Stimulated activated CD4-positive, alpha-beta T cell treated with anti-CD3 and anti-CD28 coated beads, TNF-alpha, amount 100 ng/mL, for 48 hours (primary cell): ENCODE measurements at places on chromosomes 4 and X.
A peak's percentile ranks its signal among the peaks of the same experiment; 100 is the strongest.

GRCh38 chr4:55159851-55160250 is 34.5 kb upstream of the KDR start:
- no peak for DNase-seq

DNA sequence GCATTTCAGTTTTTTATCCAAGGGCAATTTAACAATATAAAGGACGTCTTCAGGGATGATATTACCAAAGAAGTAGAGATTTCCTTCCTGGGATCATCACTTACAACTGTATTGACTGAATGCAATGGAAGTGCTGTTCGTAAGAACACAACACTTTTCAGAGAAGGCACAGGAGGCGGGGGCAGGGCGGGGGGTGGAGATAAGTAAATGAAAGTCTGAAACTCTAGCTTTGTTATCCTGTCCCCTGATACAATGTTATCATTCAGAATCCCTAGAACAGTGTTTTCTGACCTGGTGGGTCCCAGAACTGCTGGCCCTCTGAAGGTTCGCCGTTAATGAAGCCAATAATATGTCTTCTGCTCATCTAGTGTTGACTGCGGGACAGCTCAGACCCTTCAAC is 124.6 kb downstream of the NSUN7 start:
- no peak for DNase-seq

DNA sequence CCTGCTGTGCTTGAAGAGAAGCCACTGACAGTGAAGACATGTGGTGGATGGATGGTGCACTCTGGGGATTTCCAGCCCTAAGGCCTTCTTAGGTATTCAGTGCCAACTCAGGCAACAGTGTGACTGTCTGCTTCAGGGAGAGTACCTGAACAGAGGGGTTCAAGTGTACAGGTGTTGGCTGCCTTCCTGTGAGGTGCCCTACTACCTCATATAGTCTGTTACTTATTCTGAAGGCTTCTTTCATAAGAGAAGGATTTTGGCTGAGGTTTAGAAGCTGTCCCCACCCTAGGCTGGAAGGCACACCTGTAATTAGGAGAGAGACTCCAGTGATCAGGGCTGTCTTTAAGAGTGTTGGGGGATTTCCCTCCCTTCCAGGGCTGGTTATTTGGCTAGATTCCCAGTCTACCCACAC is 1.8 kb downstream of the FTHL17 start:
- DNase-seq: no peak

- peak; percentile 5 for DNase-seq
Measured at GRCh38 chrX:30831082-30831481, 58.0 kb downstream of the TAB3 start.

GRCh38 chr4:138181287-138181686 is 60.9 kb downstream of the SLC7A11 start:
- DNase-seq: no peak

GRCh38 chr4:103329642-103330041 is 131.5 kb upstream of the CENPE start:
- no peak for DNase-seq

DNA sequence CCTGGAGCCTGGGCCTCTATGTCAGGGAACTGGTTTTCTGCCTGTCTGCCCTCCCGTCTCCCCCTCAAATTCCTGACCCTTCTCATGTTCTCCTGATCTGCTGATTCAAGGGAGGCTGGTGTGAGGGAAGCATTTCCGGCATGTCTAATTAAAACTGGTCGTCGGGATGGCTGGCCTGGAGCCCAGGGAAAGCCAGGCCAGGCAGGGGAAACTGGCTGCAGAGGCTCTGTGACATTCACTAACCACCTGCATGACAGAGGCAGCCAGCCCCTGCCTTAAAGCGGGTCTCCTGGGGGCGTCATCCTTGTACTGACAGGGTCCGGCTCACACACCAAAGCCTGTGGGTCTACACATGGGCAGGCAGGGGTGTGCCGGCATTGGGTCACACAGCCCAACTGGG is 35.2 kb downstream of the ABLIM2 start:
- no peak for DNase-seq

DNA sequence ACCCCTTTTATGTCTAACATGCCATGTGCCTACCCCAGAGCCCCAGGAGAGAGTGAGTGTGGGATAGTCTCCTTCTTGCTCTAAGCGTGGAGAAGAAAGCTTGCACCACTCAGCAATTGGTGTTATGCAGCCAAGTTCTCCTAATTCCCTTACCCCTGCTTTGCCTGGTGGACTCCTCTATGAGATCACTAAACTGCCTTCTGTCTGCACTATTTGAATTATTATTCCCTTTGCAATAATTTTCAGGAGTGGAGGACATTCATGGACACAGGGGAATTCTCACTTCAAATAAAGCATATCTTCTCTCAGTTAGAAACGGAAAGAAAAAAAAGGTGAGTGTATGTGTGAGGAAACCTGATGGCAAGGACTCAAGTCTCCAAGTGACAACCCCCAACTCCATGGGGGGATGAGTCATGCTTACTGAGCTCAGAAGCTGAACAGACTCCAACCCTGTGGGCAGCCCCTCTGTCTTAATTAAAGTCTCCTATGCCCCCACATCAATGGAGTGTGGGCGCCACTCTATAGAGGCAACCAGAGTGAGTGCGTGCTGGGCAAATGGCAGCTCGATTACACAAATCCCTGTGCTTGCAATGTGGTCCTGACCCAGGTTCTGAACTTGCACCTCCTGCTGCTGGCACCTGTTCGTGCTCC is 381.9 kb downstream of the RAB28 start:
- DNase-seq: no peak

DNA sequence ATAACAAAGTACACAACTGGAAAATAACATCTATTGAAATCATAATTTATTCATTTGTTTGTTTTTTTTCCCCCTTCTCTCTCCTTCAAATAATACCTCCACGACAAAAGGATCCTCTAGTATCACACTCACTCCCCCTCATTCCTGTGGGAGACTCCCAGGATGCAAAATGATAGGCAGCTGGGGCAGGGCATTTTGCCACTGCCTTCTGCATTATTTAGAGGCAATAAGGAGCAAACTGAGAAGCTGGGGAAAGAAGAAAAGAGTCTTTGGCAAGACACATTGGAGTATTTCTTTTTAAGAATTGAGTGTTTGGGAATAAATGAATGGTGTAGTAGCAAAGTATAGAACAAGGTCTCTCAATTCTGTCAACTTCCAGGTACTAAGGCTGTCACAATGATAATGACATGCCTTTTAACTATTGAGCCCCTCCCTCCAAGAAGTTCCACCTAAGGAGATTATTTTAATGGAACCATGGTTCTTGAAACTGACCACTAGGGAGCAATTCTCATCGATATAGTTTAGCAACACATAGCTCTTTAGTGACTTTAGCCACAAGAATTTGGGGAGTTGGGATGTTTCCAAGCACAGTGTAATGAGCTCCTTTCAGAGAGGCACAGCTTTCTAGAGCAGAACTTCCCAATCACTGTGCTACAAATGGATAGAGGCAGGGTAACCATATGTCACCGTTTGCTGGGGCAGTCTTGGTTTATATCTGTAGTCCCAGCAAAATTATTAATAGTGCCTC is 303.3 kb downstream of the FRMPD4 start:
- DNase-seq: no peak

DNA sequence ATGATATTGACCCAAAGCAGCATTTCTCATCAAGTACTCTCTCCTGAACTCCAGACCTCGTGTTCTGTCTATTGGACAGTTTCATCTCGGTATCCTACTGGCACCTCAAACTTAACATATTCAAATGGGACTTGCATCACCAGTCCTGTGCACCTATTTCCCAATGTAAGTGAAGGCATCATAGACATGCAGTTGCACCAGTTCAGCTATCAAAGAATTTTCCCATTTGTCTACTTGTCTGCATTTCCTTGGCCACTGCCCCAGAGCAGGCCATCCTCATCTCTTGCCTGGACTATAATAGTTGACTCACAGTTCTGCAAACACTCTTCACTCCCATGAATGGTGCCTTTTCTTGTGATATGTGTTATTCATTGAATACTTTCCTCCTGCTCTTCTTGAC is 11.3 kb upstream of the LIMCH1 start:
- no peak for DNase-seq

- no peak for DNase-seq
Measured at GRCh38 chr4:169791062-169791461, 33.3 kb upstream of the HPF1 start.

- DNase-seq: no peak
Measured at GRCh38 chr4:44421330-44422065, 27.1 kb downstream of the KCTD8 start.

DNA sequence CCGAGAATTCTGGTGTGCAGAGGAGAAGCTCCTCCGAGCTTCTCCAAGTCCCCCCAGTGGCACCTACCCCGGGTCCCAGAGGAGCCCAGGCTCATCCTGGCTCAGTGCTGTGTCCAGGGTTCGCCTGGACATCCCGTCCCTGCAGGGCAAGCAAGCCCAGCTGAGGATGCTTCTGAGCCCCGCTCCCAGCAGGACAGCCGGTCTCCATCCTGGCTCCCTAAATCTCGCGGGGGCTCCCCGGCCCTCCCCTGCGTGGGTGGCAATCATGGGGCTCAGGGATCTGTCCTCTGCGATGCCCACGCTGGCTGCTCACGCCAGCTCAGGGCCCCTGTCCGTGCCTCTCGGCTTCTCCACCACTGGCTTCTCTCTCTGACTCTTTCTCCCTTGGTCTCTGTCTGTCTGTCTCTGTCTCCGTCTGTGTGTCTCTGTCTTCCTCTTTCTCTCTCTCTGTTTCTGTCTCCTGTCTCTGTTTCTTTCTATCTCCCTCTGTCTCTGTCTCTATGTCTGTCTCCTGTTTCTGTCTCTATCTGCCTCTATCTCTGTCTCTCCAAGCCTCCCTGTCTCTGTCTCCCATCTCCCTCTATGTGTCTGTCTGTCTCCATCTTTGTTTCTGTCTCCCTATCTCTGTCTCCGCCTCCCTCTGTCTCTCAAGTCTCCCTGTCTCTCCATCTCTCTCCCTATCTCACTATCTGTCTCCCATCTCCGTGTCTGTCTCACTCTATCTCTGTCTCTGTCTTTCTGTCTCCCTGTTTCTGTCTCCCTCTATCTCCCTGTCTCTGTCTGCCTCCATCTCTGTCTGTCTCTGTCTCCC is 27.8 kb upstream of the SLC25A6 start:
- DNase-seq: no peak

DNA sequence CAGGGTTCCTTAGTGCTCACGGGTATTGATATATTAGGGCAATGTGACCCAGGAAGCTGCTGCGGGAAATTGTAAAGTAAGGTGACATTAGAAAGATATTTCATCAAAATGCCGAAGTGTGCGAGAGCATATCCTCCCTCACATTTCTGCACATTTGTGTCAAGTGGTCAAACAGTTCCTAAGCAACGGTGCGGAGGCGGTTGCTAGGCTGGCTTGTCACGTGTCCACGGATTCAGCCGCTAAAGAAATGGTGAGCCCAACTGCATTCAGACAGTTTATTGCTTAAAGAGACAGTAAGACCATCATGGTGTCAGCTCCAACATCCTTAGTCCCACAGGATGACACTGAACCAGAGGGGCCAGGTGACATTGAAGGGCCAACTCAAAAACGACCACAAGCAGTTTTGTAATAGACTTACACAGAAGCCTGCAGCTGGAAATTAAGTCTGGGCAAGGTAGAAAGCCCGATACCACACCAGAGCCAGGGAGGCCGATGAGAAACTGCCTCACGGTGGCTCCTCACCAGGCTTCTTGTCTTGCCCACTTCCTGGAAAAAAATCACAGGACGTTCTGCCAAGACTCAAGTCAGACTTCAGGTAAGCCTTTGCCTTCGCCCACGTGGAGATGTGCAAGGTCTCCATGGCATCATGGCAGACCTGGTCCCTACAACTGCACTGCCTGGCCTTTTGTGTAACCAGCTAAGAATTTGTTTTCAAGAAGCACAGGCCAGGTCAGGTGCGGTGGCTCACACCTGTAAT is 50.4 kb downstream of the USP11 start:
- no peak for DNase-seq

DNA sequence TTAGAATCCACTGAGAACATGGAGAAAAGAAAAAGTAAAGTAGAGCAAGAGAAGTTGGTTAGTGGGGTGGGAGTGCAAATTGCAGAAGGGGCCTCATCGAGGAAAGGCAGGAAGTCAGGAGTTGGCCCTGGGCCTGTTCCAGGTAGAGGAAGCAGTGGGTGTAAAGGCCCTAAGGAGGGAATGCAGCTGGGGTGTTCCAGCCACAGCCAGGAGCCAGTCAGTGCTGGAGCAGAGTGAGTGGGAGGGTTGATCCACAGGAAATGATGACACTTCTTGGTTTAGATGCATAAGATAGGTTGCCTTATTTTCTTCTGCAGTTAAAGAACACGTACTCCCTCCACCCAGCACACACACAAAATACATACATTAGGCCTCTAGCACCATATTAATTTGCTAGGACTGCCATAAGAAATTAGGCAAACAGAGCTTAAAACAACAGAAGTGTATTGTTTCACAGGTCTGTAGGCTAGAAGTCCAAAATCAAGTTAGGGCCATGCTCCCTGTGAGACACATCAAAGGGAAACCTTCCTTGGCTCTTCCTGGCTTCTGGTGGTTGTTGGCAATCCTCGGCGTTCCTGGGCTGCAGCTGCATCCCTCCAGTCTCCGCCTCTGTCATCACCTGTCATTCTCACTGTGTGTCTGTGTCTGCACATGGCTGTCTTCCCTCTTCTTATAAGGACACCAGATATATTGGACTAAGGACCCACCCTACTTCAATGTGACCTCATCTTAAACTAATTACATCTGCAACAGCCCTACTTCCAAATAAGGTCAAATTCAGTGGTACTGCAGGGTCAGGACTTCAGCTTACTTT is 205.9 kb downstream of the AASDH start:
- DNase-seq: no peak
